HFF-Myc (cell line): ENCODE measurements at places on chromosomes 7 and 10.

- no peak for DNase-seq
Measured at GRCh38 chr7:42226354-42226941, 10.6 kb downstream of the GLI3 start.

DNA sequence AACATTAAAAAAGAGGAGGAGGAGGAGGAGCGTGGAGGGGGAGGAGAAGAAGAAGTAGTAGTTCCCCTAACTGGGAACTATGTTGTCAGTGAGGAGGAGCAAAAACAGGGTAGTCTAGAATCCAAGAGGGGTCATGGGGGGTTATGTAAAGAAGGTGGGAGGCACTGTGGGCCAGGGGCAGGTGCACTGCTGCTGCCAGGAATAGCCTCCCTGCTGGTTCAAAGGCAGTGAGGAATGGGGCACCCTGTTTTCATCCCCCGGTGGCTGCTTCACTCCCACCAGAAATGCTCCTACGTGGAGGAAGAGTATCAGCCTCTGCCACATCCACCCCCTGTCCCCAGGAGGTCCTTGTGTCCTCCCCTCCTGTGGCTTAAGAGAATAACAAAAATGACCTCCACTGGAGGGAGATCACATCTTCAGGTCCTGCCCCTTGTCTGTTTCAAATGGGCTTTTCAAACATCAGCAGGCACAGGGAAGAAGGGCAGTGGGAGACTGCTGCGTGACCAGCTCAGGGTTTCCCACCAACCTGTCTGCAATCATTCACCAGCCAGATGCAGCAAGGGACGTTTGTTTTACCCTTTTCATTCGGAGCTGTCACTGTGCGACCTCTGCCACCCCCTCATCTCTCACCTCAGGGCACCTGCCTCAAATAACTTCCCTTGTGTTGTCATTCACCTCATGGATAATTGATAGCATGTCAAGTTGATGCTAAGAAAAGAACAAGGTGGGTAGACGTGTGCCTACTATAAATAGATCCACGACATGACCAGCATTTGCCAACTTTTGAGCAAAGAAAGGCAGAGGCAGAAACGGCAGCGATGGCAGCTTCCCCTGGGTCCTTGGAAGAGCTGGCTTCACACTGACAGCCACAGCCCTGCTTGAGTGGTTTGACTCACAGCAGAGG, 92.6 kb downstream of the DGKI start:
- no peak for DNase-seq

- no peak for DNase-seq
Measured at GRCh38 chr7:88429382-88429781, 122.7 kb upstream of the STEAP4 start.

GRCh38 chr10:22049635-22050034, 46.1 kb upstream of the DNAJC1 start:
- no peak for DNase-seq
